ENCODE measurements at places on chromosomes 16 and 17.

- no peak for DNase-seq
Observed at GRCh38 chr16:57791195-57791892, 10.9 kb downstream of the KIFC3 start.

GRCh38 chr16:82509691-82510430 lies 116.9 kb upstream of the CDH13 start:
- no peak for DNase-seq

- no peak for DNase-seq
Observed at GRCh38 chr16:21646091-21646490, 6.3 kb downstream of the IGSF6 start.

DNA sequence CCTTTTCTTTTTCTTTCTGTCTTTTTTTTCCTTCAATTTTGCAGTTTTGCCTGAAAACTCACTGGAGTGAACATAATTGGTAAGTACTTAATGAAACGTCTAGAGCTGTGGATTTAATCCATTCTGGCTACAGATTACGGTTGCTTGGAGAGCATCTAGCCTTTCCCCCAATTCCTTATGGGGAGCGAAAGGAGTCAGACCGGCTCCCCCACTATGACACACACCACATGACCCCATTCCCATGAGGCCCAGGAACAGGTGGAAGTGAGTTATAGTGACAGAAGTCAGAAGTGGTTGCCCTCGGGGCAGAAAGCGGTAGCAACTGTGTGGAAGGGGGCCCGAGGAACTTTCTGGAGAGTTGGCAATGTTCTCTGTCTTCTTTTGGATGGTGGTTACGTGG lies 41.2 kb downstream of the EMP2 start:
- no peak for DNase-seq

DNA sequence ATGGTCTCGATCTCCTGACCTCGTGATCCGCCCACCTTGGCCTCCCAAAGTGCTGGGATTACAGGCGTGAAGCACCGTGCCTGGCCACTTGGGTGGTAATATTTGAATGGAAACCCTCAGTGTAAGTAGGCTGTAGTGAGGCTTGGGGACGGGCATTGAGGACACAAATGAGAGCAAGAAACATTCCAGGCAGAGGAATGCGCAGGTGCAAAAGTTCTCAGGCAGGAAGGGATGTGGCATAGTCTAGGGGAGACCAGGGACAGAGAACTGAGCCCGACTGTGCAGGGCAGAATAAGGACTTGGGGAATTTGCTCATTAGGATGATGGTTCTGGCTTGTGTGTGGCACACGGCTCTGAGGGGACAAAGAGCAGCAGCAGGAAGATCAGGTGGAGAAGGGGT lies 54.8 kb downstream of the GRB2 start:
- DNase-seq: no peak

- DNase-seq: no peak
Observed at GRCh38 chr17:76271669-76272540, 6.8 kb downstream of the UBALD2 start.

DNA sequence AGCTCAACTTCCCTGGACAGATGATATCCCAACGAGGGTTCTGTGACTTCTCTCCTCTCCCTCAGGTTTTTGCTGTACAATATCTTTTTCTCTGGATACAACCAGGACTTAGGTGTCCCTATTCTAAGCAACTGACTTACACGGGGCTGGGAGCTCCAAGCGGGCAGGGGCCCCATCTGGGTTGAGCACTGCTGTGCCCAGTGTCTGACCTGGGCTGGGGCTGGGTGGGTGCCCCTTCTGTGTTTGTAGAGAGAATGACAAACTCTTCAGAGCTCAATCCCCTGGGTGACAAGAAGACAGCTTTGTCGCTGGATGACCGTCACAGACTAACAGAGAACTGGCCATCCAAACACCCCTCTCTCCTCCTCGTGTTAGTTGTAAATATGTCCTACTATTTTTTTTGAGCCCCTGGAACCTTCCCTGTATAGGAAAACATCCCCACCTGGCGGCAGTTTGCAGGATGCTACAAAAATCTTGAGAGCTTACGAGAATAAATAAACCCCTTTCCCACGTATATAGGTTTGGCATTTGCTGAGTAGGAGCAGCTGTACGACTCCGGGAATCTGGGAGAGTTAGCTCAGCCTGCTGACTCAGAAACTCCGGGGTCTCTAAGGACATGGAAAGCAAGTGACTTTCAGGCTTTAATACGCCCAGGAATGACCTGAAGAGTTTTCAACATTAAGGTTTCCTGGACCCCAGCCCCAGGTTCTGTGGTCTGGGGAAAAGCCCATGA lies 23.7 kb upstream of the RCVRN start:
- DNase-seq: peak; percentile 44

GRCh38 chr17:77280304-77281121 lies 139.7 kb downstream of the SEC14L1 start:
- DNase-seq: peak; percentile 49

- no peak for DNase-seq
Observed at GRCh38 chr17:80274331-80274730, 13.7 kb downstream of the RNF213 start.

- no peak for DNase-seq
Observed at GRCh38 chr17:15886221-15886620, 58.7 kb upstream of the ADORA2B start.

DNA sequence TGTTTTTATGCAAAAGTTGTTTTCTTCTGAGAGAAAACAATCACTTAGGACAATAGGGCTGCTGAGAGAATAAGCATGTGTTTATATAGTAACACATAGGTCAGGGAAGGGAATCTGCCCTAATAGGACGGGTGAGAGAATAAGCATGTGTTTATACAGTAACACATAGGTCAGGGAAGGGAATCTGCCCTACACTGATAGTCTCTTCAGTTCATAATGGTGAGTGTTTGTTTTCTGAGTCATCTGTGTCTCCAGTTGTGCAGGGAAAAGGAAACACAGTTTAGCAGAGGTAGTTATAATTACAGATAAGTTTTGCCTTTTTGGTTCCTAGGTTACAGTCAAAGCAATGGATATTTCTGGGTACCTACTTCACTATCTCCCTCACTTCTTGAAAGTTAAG lies 252.3 kb upstream of the CA10 start:
- no peak for DNase-seq

GRCh38 chr17:17325816-17326215 lies 22.6 kb downstream of the NT5M start:
- DNase-seq: no peak

DNA sequence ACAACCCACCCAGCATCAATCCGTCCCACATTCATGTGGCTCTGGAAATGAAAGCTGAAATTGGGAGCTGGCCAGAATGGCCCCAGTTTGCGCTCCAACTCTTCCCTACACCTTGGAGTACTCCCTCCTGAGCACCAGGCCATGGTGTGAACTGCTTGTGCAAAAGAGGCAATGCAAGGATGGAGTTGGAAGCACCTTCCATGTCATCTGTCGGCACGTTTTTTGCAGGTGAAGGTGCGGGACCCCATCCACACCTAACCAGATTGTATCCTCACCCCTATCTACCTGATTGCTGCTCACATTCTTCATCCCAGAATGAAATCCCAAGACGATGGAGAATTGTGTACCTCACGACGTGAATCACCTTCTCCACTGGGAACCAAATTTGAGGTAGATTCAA lies 136.6 kb upstream of the WSB1 start:
- no peak for DNase-seq

DNA sequence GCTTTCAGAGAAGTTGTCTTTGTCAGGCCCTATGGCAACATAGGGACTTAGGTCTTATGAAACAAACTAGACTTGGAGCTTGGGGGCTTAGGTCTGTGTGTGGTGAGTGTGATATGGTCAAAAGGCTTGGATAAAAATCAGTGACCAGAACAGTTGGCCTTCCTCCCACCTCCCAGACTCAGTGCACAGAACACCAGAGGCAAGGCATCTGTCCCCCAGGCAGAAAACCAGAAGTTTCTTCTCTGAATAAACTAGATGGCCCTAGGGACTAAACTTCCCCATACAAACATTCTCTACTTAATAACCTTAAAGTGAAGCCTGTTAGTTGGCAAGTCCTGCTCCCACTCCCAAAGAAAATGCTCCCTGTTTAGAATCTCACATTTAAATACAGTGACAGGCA lies 39.2 kb upstream of the PMFBP1 start:
- no peak for DNase-seq

- DNase-seq: no peak
Observed at GRCh38 chr17:15081008-15081407, 184.1 kb downstream of the PMP22 start.

- DNase-seq: no peak
Observed at GRCh38 chr17:55411463-55411855, 10.2 kb downstream of the MMD start.

DNA sequence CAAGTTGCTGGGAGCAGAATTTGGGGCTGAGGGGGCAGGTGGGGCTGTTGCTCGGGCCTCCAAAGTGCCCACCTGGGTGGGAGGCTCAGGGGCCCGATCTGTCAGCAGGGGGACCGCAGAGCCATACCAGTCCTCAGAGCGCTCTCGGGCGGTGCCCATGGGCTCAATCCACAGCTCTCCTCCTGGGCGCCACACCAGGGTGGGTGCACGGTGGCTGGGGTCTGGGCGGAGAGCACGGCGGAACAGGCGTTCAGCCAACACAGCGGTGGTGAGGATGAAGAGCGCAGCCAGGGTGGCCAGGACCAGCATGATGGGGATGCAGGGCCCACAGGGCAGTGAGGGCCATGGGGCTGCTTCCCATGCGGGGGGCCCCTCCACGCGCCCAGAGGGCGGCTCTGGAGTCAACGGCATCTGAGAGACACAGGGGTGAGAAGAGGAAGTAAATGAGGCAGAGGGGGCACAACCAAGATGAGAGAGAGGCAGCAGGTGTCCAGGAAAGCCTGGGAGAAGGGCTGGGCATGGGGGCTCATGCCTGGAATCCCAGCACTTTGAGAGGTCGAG lies 1.2 kb downstream of the C16orf54 start:
- DNase-seq: no peak

DNA sequence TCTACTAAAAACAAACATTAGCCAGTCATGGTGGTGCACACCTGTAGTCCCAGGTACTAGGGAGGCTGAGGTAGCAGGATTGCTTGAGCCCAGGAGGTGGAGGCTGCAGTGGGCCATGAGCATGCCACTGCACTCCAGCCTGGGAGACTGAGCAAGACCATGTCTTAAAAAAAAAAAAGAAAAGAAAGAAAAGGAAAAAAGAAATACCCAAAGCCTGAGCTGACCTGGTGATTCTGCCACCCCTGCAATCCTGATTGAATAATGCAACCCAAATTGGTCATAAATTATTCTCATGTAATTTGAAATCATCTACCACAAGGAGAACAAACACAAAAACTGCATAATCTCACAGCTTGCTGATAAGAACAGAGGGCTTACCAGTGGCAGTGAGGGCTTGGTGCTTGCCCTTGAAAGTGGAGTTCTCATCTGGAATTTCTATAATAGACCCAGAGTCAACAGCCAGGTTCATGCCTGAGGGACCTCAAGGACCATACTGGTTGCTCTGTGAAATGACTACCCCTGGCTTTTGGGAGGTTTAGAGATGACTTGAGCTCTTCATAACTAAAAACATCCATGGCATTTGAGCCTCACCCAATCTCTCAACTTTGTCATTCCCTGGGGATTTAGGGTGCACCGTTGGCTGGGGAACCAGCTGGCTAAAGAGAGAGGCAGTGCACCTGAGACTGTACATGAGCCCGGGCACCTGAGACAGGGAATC lies 35.4 kb upstream of the TMC5 start:
- no peak for DNase-seq

GRCh38 chr17:68847711-68848110 lies 107.5 kb downstream of the ABCA8 start:
- no peak for DNase-seq

DNA sequence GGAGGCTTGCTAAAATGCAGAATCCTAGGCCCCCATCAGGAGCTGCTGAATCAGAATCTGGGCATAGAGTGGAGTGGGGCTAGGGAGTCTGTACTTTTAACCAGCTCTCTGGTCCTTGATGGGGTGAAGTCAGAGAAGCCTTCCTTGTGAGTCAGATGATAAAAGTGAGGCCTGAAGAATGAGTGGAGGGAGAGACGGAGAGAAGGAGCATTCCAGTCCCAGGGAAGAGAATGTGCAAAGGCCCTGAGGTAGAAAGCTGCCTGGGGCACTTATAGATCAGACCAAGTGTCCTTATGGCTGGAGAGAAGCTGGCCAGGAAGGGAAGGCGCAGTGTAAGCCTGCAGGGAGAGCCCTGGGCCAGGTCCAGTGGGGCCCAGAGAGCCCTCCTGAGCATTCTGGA lies 235.1 kb upstream of the NLRP1 start:
- no peak for DNase-seq

DNA sequence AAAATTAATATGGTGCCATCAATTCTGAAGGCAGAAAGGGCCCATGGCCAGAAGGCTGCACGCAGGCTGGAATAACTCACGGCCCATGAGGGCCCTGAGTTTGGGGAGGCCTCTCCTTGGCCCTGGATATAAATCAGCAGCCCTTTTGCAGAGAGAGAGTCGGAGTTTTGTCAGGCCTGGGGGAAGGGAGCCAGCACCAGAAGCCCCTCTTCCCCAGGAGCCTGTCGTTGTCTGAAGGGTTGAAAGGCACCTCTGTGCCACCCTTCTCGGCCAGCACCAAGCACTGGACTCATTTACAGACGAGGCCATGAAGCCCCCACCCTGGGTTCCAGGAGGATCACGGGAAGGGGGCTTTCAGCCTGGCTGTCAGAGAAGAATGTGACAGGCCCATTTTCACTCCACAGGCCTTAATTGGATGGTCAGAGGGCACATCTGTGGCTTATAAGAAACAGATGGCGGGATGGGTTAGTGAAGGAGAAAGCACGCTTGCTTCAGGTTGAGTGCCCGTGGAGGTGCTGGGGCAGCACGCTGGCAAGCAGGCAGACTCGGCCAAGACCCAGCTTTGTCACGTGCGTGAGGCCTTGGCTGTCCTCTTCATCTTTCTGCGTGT lies 140.6 kb downstream of the CLEC16A start:
- no peak for DNase-seq

- DNase-seq: no peak
Observed at GRCh38 chr16:3637371-3637923, 17.0 kb upstream of the DNASE1 start.

DNA sequence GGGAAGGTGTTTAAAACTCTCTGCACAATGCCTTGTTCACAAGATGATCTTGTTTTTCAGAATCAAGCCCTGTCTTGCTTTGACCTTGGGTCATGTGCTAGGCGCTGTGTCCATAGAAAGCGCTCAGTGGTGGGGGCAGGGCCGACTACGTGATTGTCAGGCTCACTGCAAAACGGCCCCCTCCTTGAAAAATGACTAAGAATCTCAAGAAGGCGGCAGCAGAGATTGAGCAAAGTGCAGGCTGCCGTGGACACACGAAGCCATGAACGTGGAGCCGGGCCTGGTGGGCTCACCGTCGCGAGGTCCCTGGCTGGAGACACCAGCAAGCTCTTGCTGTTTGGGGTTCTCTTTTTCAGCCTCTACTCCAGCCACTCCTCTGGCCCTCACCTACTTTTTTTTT lies 10.2 kb downstream of the ATP2C2 start:
- DNase-seq: no peak

GRCh38 chr17:35414247-35414646 lies 18.1 kb downstream of the SLFN12 start:
- DNase-seq: no peak

Data from 8988T (cell line).